ENCODE measurements at places on chromosomes 1 and 21. TPM values are rescaled to one million over a fixed set of nuclear protein-coding genes. Genes with fewer than 3 reads are reported as not detected.

DNA sequence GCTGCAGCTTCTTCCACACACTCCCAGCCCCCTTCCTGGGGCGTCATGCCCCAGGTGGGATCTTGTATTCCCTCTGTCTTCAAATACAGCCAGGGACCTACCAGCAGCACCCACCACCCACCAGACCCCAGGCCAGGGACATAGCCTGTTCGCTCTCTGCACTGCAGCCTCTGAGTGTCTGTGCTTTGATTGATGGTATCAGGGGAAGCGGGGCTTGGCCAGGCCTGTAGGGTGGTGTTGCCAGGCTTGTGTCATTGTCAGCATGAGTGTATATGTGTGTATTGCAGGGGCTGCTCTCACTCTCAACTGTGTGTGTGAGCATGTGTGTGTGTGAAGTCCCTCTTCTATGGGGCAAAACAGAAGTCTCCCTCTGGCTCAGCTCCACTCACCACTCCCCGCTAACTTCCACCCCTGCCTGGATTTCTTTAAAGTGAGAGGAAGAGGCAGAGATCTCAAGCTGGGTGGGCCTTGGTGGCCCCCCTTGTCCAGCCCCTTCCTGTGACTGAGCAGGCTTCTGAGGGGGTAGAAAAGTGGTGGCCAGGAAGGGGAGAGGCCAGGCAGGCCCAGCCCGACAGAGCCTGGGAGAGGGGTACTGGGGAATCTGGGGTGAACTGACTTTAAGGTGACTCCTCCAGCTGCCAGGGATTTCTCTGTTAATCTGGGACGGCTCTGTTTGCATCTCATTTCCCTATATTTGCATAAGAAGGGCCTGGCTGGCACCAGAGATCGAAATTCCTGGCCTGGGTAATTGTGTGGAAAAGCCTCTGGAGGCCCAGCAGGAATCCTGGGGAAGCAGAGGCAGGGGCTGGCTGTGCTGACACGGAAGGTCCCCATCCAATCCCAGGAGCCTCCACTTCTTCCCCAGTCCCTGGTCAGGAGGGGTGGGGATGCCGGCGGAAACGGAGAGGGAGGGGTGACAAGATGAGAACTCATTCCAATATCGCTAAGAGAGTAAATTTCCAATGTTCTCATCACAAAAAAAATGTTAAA, 18.6 kb upstream of the ADGRB2 start:
- peak; percentile 67 for DNase-seq
- H3K36me3 ChIP-seq = no peaks in the 10 kb centered on the region
- no peaks in the 10 kb centered on the region for H3K27me3 ChIP-seq
- H3K4me1 ChIP-seq = no peaks in the 10 kb centered on the region

Gene AGMAT
- 0.18 TPM for total RNA-seq

DNA sequence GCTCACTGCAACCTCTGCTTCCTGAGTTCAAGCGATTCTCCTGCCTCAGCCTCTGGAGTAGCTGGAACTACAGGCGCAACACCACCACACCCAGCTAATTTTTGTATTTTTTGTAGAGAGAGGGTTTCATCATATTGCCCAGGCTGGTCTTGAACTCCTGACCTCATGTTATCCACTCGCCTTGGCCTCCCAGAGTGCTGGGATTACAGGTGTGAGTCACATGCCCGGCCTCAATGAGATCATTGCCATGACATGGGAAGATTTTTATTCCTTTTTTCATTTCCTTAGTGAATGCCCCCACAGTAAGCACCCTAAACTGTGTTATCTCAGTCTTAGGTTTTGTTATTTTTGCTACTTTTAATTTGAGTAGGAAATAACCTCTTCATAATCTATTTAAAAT, 977.9 kb downstream of the BRINP3 start:
- no peaks in the 10 kb centered on the region for H3K36me3 ChIP-seq
- no peaks in the 10 kb centered on the region for H3K27me3 ChIP-seq
- DNase-seq = no peak
- no peak overlapping the region for H3K27ac ChIP-seq
- H3K4me3 ChIP-seq = no peak overlapping the region

- H3K4me1 ChIP-seq = no peaks in the 10 kb centered on the region
- no peak overlapping the region for H3K27ac ChIP-seq
- DNase-seq = no peak
- peaks cover 2% of the 10 kb centered on the region for H3K27me3 ChIP-seq
Observed at GRCh38 chr1:7313826-7314225, 457.3 kb upstream of the VAMP3 start.

DNA sequence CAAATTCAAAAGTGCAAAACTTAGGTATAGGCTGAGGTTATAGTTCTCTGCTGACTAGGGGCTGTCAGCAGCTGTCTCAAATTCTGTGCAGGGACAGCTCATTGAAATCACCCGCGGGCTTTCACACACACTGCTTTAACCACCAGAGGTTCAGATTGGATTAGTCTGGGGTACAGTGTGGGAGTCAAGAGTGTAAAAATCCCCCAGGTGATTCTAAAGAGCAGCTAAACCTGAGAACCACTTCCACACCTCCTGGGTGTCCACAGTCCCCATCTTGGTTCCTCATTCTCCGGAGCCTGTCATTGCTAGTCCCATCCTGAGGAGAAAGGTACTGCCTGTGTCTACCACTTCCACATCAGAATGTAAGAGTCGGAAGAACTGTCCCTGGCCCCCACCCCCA, 9.9 kb upstream of the TDRD10 start:
- H3K36me3 ChIP-seq = no peaks in the 10 kb centered on the region
- no peaks in the 10 kb centered on the region for H3K4me1 ChIP-seq
- H3K27me3 ChIP-seq = no peaks in the 10 kb centered on the region
- DNase-seq = no peak
- no peak overlapping the region for H3K4me3 ChIP-seq

DNA sequence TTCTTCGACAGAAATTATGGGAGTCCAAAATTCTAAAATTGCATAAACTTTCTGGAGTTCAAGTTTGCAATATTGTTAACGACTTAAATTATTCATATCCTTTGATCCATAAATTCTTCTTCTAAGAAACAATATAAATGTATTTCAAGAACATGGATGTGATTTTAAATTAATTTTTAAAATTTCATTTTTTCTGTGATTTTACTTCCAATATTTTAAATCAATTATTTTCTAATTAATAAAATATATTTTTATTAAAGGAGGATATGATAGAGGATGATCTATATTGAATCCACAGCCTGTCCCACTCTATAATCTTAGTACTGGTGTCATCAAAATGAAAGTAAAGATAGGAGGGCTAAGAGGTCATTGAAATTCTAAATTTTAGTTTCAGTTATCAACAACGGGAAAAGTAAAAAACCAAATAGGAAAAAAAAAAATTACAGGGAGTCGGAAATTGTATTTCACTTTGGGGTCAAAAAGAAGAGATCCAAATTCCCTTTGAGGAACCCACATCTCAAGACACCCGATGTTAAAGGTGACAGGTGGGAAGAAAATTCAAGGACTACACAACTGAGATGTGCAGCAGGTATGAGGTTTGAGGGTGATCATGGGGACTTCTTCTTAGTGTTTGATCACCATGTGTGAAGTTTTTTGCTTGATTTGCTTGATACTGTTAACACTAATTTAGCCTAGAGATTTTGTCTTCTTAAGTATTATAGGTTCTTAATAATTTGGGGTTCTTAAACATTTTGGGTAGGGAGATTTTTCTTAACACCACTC, 154.8 kb upstream of the RGS18 start:
- H3K4me1 ChIP-seq = no peaks in the 10 kb centered on the region
- no peak overlapping the region for H3K4me3 ChIP-seq
- H3K27me3 ChIP-seq = no peaks in the 10 kb centered on the region

Gene NBPF10
- 6.1 TPM for total RNA-seq

Gene COL24A1
- total RNA-seq = 3.0 TPM

- H3K27me3 ChIP-seq = no peaks in the 10 kb centered on the region
- no peak for DNase-seq
- no peaks in the 10 kb centered on the region for H3K36me3 ChIP-seq
Observed at GRCh38 chr1:52554756-52555155, 1.9 kb upstream of the TUT4 start.

GRCh38 chr21:34583926-34584563, 30.9 kb downstream of the RCAN1 start:
- no peaks in the 10 kb centered on the region for H3K27me3 ChIP-seq
- H3K36me3 ChIP-seq = no peaks in the 10 kb centered on the region
- H3K4me3 ChIP-seq = no peak overlapping the region
- DNase-seq = no peak

- H3K4me1 ChIP-seq = no peaks in the 10 kb centered on the region
- no peak for DNase-seq
- no peaks in the 10 kb centered on the region for H3K36me3 ChIP-seq
Observed at GRCh38 chr1:74396462-74396861, 115.9 kb downstream of the LRRC53 start.

- no peaks in the 10 kb centered on the region for H3K4me1 ChIP-seq
- no peak for DNase-seq
- no peak overlapping the region for H3K4me3 ChIP-seq
- H3K36me3 ChIP-seq = no peaks in the 10 kb centered on the region
- no peaks in the 10 kb centered on the region for H3K27me3 ChIP-seq
Observed at GRCh38 chr1:78620666-78621065, 418 bp downstream of the IFI44L start.

GRCh38 chr1:62437273-62437940, 558 bp downstream of the USP1 start:
- no peaks in the 10 kb centered on the region for H3K4me1 ChIP-seq
- H3K36me3 ChIP-seq = no peaks in the 10 kb centered on the region
- peak overlapping the region; percentile 62 for H3K4me3 ChIP-seq
- peak overlapping the region; percentile 72 for H3K27ac ChIP-seq
- no peak for DNase-seq
- no peaks in the 10 kb centered on the region for H3K27me3 ChIP-seq

- no peak overlapping the region for H3K27ac ChIP-seq
- H3K27me3 ChIP-seq = no peaks in the 10 kb centered on the region
- DNase-seq = no peak
- H3K36me3 ChIP-seq = no peaks in the 10 kb centered on the region
- no peaks in the 10 kb centered on the region for H3K4me1 ChIP-seq
Observed at GRCh38 chr21:25569711-25570110, 37.6 kb downstream of the MRPL39 start.

DNA sequence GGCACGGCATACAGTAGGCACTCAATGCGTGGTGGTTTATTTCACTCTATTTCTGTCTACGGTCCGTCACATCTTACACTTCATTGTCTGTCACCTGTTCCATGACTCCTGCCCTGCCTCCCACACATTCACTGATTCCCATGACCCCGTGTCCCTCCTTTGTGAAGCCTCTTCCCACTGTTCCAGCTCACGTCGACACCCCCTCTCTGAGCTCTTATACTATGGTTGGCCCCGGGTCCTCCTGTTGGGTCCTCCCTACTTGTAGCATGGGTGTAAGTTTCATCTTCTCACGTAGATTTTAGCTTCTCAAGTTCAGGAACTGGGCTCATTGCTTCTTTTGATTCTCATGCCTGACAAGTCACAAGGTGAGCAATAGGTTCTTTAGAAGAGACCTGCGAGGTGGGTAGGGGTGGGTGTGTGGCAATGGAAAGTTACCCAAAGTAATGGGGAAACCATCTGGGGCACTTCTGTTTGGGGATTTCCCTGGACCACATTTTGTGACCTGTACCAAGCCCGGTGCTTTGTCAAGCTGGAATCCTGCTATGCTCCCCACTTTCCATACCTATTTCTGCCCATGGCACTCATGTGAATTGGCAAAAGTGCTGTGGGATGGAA, 22.1 kb upstream of the IL10 start:
- H3K4me3 ChIP-seq = no peak overlapping the region
- no peaks in the 10 kb centered on the region for H3K36me3 ChIP-seq
- no peaks in the 10 kb centered on the region for H3K4me1 ChIP-seq

Gene FAM72B
- total RNA-seq = 0.78 TPM

GRCh38 chr1:182281541-182281940, 110.0 kb downstream of the GLUL start:
- no peak for DNase-seq
- H3K4me1 ChIP-seq = no peaks in the 10 kb centered on the region
- no peak overlapping the region for H3K4me3 ChIP-seq
- H3K27ac ChIP-seq = no peak overlapping the region
- H3K27me3 ChIP-seq = no peaks in the 10 kb centered on the region

DNA sequence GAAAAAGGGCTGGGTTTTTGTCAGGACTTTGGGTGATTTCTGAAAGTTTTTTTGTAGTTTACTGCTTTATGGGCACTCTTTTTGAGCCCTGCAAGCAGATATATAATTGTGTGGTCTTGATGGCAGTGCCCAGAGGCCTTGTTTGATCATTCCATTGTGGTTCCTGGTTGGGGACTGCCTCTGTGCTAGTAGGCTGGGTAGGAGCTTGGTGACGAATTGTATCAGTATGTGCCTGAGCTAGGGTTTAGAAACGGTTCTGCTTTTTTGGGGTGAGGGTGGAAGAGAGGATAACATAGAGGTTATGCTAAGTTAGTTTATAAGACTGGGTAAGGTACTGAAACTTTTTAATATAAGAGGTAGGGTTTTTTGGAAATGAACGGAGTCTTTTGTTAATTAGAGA, 139.7 kb upstream of the ETV3 start:
- no peaks in the 10 kb centered on the region for H3K4me1 ChIP-seq
- no peaks in the 10 kb centered on the region for H3K36me3 ChIP-seq
- DNase-seq = no peak
- H3K27ac ChIP-seq = no peak overlapping the region
- H3K4me3 ChIP-seq = no peak overlapping the region

- H3K4me1 ChIP-seq = no peaks in the 10 kb centered on the region
- no peaks in the 10 kb centered on the region for H3K36me3 ChIP-seq
- H3K4me3 ChIP-seq = no peak overlapping the region
- DNase-seq = no peak
- H3K27me3 ChIP-seq = no peaks in the 10 kb centered on the region
- no peak overlapping the region for H3K27ac ChIP-seq
Observed at GRCh38 chr21:15437883-15438282, 291.9 kb upstream of the USP25 start.

- no peak overlapping the region for H3K27ac ChIP-seq
- H3K27me3 ChIP-seq = no peaks in the 10 kb centered on the region
- no peak for DNase-seq
- no peak overlapping the region for H3K4me3 ChIP-seq
- no peaks in the 10 kb centered on the region for H3K4me1 ChIP-seq
- peaks cover 6% of the 10 kb centered on the region for H3K36me3 ChIP-seq
Observed at GRCh38 chr1:40768146-40768990, 15.2 kb upstream of the KCNQ4 start.

DNA sequence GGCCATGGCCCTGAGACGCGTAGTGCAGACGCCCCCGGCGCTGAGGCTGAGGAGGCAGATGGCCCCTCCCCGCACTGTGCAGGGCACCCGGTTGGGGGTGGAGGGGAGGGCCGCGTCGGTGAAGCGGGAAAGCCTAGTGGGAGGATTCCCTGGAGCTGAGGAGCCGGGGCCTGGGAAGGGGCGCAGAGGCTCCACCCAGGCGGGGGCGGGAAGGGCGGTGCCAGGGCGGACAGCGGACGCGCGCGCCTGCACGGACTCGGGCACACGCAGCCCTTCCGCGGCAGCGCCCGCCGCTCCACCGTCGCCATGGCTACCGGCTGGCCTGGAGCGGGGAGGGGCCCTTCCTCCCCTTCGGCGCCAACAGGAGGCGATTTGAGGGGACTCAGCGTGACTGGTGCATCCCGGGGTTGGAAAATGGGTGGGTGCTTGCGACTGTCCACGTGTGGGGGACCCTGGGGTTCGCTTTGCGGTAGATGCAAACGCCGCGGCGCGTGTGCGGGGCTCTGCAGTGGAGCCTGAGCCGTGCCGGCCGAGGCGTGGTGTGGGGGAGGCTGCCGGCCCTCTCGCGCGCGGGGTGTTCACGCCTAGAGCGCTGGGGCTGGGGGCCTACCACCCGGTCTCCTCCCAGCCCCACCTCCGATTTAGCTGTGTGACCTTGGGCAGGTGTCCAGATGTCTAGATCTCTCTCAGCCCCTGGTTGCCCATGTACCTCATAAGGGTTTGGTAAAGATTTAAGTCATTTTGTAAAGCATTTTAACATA, 35.1 kb downstream of the PTPRF start:
- no peaks in the 10 kb centered on the region for H3K4me1 ChIP-seq
- no peaks in the 10 kb centered on the region for H3K36me3 ChIP-seq
- peak overlapping the region; percentile 29 for H3K4me3 ChIP-seq
- H3K27me3 ChIP-seq = no peaks in the 10 kb centered on the region
- peak; percentile 91 for DNase-seq
- no peak overlapping the region for H3K27ac ChIP-seq
